Naive thymus-derived CD8-positive, alpha-beta T cell (primary cell): ENCODE measurements at places on chromosomes 1 and 21.

DNA sequence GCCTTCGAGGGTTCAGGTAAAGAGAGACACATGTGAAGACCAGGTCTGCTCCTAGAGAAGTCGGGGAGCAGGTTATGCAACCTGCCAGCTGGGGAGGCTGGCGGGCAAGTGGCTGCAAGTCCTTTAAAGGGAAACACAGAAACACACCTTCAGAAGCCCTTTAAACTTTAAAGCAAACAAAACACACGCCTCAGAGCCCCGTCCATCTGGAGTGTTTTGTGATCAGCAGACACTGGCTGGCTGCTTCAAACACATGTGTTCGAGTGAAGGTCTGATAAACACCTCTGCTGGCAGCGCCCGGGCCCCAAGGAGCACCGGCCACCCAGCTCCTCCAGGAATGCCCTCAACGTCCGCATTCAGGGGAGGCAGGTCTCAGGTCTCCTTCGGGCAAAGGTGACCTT, 15.2 kb downstream of the RIPK4 start:
- no peak for DNase-seq

DNA sequence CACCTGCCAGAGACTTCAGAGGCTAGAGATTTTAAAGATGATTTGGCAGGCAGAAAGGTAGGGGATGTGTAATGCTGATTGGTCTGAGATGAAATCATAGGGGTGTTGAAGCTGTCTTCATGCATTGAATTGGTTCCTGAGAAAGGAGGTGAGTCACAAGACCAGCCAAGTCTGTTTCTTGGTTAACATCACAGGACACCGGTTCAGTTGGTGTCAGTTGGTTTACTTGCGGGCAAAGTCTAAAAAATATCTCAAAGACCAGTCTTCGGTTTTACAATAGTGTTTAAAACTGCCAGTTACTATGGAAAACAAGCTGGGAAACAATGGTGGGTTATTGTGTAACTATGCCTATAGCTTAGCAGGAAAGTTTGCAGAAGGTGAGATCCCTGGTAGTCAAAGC, 305.9 kb downstream of the BARHL2 start:
- no peak for DNase-seq

DNA sequence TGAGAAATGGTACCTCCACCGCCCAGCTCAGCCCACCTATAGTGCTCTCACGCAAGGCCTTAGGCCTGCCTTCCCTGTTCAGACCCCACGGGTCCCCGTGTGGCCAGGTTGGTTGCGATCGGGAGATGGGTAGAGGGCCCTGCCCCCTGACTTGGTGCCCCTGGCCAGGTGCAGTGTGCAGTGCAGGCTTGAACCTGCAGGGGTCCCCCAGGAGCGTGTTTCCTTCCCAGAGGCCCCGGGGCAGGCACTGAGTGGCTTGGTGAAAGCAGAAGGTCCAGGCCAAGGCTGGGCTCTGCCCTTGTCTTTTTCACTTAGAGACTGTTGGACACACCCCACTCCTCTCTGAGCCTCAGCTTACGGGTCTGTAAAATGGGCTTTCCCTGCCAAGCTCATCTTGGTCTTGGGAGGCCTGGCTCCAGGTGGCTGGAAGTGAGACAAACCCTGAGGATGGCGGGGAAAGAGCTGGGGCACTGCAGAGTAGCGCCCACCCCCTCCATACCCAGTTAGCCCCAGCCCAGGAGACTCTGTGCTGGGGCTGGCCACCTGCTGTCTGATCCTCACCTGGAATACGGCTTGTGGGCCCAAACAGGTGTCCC, 9.3 kb upstream of the HES5 start:
- no peak for DNase-seq

- no peak for DNase-seq
These were observed 402.8 kb downstream of the MATN1 start for GRCh38 chr1:30320581-30320890.

DNA sequence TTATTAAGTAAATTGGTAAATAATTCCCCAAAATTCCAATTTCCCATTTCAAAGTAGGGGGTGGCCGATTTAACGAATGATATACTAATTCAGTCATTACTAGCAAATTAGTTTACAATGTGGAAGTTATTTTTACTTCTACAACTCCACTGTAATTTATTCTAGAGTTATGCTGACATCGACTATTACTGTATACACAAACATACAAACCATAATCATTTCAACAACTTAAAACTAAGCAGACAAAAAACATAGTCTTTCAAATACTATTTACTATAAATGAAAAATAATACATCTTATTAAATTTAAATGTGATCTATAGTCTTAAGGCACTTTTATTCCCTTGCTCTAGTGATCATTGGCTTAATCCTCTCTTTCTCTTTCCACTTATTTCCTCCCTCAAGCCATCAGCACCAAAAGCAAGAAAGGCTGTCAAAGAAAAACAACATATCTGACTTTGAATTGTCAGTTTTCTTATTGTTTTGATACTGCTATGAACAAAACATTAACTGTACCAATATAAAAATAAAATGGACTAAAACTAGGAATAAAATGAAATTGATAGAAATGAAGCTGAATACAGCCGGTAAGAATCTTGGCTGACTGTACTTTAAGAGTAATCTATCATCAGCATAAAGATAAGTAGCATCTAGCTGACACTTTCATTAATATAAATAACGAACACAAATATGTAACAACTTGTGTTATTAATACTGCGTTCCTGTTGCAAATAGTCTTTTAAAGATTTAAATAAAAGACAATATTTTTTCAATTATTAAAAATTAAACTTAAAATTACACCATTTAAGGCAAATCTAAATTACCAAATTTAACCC, 4.1 kb downstream of the CDC42BPA start:
- DNase-seq = no peak

- peak; percentile 98 for DNase-seq
These were observed 8.7 kb upstream of the UMODL1 start for GRCh38 chr21:42062236-42063022.

- DNase-seq = no peak
These were observed 5.2 kb downstream of the FNDC10 start for GRCh38 chr1:1594602-1595260.

DNA sequence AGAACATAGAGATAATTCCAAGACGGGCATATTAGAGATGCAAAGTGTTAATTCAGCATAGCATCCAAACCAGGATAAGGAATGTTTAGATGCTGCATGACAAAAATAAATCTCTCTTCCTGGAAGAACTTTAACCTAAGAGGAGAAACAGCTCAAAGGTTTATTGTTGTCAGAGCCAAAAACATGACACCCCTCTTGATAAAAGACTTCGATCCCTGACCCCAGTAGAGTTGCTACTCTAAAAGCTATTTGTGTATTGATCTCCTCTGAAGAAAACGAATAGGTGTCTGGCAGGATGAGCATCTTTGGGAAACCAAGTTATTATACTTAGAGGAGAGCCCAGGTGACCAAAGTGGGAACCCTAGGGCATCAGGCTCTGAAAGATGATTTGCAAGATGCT, 158.1 kb downstream of the PIGK start:
- no peak for DNase-seq

GRCh38 chr1:175309996-175310395, 117.4 kb upstream of the KIAA0040 start:
- DNase-seq = no peak

- DNase-seq = no peak
These were observed 184.3 kb upstream of the LMO4 start for GRCh38 chr1:87144316-87144895.
